ENCODE measurements at places on chromosomes 13 and 19.

DNA sequence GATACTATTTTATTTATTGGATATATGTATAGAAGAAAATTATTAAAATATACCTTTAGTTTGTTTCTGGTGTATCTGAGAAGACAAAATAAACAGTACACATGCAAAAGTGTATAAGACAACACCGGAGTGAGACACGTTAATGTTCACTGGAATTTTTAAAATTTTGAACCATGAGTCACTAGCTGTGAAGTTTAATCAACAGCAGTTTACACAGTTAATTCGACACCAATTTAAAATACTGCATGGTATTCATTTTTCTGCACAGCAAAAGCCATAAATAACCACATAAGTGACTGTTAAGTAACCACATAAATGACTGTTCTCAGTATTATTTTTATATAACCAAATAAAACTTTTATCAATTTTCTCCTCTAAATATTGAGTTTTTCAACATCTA, 418.7 kb upstream of the NBEA start:
- no peak for DNase-seq

DNA sequence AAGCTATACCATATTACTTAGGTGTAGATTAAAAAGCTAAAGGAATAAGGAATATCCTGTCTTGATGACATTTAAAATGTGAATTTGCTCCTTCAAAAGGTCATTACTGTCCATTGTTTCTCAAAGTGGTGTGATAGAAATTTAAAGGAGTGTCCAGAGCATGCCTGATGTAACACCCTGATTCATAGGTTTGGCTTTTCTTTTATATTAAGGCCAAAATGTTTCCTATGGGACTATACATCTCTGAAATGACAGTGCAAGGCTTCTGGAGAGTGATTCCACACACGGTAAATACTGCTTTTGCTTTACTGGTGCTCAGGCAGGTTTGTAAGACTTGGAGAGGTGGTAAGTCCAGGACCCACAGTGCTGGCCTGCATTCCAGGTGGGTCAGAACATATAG, 289.9 kb downstream of the RFC3 start:
- no peak for DNase-seq

DNA sequence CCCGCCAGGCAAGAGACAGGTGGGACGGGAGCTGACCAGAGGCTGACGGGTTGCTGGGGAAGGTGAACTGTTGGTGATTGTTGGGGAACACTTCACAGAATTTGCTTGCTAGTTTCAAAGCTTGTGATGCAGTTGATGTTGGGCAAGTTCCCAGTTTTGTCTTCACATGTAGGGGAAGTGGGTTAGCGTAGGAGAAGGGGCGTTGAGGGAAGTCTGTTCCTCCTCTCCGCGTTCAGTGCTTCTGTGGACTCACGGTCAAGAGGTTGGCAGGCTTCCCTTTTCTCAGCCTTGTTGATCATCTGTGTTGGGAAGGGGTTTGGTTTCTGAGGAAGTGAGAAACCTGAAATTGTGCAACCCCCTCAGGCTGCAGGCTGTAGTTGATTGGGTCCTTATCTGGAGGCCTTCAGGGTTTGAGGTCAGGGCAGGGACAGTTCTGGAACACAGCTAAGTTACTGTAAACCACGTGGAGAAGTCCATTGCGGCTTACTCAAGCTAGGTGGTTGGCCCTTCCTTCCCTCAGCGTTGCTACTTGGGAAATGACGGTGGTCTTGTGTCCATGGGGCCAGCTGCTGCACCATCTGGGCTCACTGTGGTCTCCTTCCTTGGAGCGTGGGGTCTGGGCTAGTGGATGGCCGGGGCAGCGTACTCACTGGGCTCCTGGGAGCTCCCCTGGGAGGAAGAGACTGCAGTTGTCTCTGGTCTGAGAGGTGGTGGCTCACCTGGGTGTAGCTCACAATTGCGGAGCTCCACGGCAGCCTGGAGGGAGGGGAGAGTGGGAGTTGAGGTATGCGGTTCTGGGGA, 7.5 kb downstream of the RPS9 start:
- peak; percentile 63 for DNase-seq

- DNase-seq: no peak
Measured at GRCh38 chr19:407511-408440, 1.2 kb downstream of the C2CD4C start.

DNA sequence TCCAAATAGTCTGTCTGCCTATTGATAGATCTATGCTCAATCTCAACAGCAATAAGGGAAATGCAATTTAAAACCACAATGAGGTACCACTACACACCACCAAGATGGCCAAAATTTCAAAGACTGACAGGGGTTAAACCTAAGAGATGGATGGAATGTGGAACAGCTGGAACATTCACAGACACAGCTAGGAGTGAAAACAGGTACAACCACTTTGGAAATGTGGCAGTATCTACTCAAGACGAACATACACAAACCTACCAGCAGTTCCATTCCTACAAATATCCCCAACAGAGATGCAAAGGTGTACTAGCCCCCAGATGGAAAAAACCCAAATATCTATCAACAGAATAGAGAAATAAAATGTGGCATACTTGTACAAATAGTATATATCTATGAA, 86.4 kb downstream of the TSC22D1 start:
- no peak for DNase-seq

DNA sequence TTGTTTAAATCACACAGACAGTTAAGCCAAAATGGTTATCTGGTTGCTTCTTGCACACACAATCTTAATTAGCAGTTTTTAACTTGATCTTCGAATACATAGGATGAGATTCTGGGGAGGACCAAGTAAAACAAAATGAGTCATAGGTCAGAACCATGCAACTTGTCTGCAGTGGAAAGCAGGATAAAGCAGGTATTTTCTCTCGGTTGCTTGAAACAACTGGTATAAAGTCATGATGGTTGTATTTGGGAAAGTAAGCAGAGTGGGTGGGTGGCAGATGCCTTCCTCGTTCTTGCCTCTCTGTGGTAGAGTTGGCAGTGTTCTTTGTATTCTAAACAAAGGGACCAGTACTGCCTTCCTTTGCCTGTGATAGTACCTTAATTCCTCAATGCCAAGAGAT, 167.0 kb downstream of the COG6 start:
- no peak for DNase-seq

DNA sequence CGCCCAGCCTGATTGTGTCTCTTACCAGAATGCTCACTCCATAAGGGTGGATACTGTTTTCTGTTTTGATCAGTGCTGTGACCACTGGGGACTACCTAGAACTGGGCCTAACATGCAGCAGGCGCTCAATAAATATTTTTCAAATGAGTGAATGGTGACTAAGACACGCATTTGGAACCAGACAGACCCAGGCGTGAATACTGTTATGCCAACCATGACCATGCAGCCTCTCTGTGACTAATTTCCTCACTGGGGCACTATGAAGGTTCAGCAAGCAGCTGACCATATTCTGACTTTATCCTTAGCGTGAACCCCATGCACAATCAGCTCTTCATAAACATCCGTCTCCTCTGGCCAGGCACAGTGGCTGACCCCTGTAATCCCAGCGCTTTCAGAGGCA, 13.0 kb upstream of the SPC24 start:
- DNase-seq: no peak

- DNase-seq: no peak
Measured at GRCh38 chr13:107548338-107548737, 667.0 kb downstream of the LIG4 start.

- no peak for DNase-seq
Measured at GRCh38 chr13:111534751-111535522, 214.5 kb downstream of the TEX29 start.

DNA sequence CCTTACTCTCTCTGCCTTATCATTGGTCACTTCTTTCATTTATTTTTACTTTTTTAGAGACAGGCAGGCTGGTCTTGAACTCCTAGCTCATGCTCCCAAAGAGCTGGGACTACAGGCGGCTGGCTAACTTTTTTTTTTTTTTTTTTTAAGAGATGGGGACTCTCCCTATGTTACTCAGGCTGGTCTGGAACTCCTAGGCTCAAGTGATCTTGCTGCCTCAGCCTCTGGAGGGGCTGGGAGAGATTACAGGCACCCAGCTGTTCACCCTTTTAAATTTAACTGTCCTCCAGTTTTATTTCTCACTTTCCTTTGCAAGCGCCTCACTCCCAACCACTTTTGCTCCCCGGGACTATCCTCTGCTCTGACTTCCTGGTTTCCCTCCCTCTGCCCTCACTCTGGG, 5.6 kb upstream of the CLDN10 start:
- DNase-seq: no peak

GRCh38 chr19:30719999-30720345, 347.8 kb downstream of the ZNF536 start:
- DNase-seq: no peak

DNA sequence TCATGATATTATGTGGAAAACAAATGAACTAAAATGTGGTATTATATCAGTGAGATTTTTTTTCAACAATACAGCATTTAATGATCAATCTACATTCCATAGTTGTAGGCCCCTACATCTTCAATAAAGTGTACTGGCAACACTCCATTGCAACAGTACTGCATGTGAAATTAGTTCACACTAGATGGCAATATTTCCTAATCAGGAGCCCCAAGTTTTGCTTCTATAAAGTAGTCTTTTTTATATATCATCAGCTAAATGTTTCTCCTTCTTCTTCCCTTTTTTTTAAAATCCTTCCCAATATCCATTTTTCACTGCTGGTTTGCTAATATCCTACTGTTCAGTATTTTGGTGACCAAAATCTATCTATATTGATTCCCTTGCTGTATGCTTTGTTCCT, 528.3 kb upstream of the ATXN8OS start:
- DNase-seq: no peak

- DNase-seq: peak; percentile 32
Measured at GRCh38 chr19:46426506-46427162, 2.1 kb downstream of the PNMA8C start.

DNA sequence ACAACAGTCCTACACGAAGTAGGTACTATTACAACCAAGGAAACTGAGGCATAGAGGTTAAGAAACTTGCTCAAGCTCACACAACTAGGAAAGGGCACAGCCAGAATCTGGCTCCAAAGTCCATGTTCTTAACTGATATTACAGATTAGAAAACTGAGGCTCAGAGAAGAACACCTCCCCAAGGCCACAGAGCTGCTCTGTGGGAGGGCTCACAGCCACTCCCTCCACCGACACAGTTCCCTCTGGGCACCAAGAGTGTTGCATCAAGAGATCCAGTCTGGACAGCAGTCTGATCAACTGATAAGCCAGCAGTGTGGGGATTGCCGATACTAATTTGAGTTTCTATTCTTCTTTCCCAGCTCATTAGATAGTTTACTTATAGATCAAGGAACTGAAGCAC, 29.5 kb downstream of the SLC15A1 start:
- DNase-seq: no peak

DNA sequence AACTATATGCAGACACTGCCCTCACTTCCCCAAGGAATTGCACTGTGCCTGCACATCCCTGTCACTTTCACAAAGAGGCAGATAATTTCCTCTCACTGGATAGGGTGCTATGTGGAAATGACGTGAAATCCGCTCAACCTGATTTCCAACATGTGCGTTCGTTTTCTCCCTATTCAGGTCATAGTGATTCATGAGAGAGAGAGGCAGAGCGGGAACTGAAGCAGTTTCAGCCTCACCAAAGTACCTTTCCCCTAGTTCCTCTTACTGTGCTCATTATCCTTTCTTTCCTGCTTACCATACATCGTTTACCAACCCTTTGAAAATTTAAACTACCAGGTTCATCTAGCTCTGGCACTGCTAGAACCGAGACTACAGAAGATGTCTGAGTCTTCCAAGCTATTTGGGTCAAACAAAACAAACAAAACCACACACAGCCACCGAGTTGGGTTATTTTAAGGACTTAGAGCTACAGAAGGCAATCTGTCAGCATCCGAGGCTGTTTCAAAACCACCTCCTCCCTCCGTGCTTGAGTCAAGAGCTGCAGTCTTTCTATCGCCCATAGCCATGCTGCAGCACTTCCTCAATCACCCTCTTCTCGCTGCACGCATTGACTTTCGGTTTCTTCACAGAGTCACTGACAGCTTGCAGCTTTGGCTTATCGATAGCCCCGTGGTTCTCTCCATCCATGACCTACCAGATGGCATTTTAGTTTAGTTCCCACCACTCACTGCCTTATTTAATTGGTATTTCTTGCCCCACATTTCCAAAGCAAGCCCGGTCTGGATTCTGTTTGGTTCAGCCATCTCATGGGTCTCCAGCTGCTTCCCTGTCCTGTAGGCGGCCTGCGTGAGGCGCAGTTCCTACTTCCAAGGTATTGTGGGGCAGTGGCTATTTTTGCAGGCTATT, 1395.8 kb downstream of the EFNB2 start:
- DNase-seq: peak; percentile 66

GRCh38 chr13:29702912-29703351, 107.4 kb upstream of the SLC7A1 start:
- DNase-seq: no peak

GRCh38 chr13:60494296-60494695, 97.3 kb downstream of the TDRD3 start:
- DNase-seq: no peak

DNA sequence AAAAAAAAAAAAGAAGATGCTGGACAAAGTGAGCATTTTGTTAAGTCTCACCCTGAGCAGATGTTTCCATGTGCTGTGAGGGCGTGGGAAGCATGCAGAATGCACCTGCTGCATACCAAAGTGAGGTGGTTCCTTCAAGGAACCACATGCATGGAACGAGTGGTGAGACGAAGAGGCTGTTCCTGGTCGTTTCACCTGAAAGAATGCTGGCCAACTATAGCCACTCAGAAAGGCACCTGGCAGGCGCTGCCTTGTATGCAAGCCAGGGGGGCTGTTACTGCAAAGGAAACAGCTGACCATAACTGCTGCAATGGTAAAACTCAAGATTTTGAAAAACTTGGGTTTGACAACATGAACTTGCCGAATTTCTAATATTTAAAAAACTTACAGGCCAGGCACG, 14.7 kb downstream of the MIER2 start:
- no peak for DNase-seq
